ENCODE measurements at places on chromosomes 3 and 15.
A peak's percentile ranks its signal among the peaks of the same experiment; 100 is the strongest.

- no peak overlapping the region for H3K27ac ChIP-seq
- no peak for DNase-seq
- no peaks in the 10 kb centered on the region for H3K27me3 ChIP-seq
- no peaks in the 10 kb centered on the region for H3K4me1 ChIP-seq
Observed at GRCh38 chr3:74491874-74492273, 122.6 kb downstream of the CNTN3 start.

DNA sequence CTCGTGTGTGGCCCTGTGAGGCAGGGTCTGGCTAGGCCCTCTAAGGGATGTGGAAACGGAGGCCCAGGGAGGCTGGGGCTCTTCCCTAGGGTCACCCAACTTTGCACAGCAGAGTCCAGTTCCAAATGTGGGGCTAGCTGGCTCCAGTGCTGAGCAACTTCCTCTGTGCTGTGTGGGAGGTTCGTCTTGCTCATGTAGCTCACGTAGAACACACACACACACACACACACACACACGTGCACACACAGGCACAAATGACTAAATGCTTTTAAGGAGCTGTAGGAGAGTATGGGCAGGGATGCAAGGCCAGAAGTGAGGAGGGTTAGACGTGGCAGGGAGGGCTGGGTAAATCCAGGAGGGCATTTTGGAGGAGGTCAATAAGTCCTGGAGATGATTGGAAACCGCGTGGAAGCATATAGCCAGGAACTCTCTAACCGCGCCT, 213.8 kb downstream of the RPLP1 start:
- H3K4me3 ChIP-seq, result no peak overlapping the region
- peaks cover 47% of the 10 kb centered on the region for H3K4me1 ChIP-seq
- H3K36me3 ChIP-seq, result no peaks in the 10 kb centered on the region
- no peaks in the 10 kb centered on the region for H3K27me3 ChIP-seq

- peaks cover 1% of the 10 kb centered on the region for H3K27me3 ChIP-seq
- no peak for DNase-seq
- no peaks in the 10 kb centered on the region for H3K36me3 ChIP-seq
- H3K4me1 ChIP-seq, result no peaks in the 10 kb centered on the region
- H3K27ac ChIP-seq, result no peak overlapping the region
Observed at GRCh38 chr3:65619888-65620287, 418.8 kb downstream of the MAGI1 start.

DNA sequence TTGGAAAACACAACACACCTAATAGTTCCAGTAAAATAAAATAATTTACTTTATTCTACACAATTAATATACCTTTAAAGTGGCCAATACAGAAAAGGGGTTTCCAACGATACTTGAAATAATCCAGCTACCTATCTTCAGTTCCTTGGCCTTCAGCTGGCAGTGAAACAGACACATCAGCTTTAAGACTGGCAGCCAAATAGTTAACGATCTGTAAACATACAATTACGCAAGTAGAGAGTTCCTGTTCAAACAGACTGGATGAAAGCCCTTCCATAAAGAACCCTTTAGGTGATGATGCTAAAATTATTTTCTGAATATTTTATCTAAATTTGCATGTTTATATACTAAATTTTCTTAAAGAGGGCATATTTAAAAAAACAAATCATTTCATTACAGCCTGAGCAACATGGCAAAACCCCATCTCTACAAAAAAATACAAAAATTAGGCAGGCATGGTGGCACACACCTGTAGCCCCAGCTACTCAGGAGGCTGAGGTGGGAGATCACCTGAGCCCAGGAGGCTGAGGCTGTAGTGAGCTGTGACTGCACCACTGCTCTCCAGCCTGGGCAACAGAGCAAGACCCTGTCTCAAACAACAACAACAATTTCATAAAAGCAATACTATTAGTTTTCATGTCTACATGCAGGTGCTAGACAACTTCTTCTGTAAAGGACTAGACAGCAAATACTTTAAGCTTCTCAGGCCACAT, 12.9 kb downstream of the DYNC1LI1 start:
- DNase-seq, result peak; percentile 23
- H3K4me1 ChIP-seq, result peaks cover 13% of the 10 kb centered on the region
- no peak overlapping the region for H3K27ac ChIP-seq
- H3K27me3 ChIP-seq, result no peaks in the 10 kb centered on the region
- peaks cover 12% of the 10 kb centered on the region for H3K36me3 ChIP-seq
- no peak overlapping the region for H3K4me3 ChIP-seq

DNA sequence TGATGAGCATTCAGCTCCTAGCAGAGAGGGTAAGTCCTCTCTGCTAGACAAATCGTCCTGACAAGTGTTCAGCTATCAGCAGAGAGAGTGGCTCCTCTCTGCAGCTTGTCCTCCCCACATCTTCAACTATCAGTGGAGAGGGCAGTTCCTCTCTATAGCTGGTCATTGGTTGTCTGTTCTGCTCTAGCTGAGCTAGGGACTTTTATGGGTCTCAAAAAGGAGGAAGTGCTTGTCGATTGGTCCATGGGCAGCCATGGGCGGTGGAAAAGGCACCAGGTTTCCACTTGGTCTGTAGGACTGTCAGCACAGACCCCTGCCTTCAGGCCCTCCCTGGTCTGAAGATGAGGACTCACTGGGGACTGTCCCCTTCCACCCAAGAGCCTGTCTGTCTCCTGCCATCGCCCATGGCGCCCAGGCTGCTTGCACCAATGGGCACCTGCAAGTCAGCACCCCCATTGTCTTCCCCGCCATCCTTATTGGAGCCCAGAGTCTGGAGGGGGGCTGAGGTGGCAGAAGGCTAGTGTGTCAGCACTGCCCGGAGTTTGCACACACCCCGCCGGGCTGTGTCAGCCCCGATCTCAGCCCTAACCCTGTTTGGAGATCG, 264.7 kb downstream of the ZBBX start:
- DNase-seq, result no peak
- H3K27me3 ChIP-seq, result no peaks in the 10 kb centered on the region
- no peaks in the 10 kb centered on the region for H3K36me3 ChIP-seq
- H3K4me3 ChIP-seq, result no peak overlapping the region

- peaks cover 2% of the 10 kb centered on the region for H3K27me3 ChIP-seq
- no peaks in the 10 kb centered on the region for H3K4me1 ChIP-seq
- DNase-seq, result no peak
- no peaks in the 10 kb centered on the region for H3K36me3 ChIP-seq
Observed at GRCh38 chr3:157844800-157845565, 261.2 kb downstream of the SHOX2 start.

GRCh38 chr3:50602595-50603191, 8.9 kb downstream of the CISH start:
- no peak overlapping the region for H3K4me3 ChIP-seq
- H3K36me3 ChIP-seq, result peaks cover 2% of the 10 kb centered on the region
- H3K27me3 ChIP-seq, result no peaks in the 10 kb centered on the region
- H3K27ac ChIP-seq, result peak overlapping the region; percentile 92

DNA sequence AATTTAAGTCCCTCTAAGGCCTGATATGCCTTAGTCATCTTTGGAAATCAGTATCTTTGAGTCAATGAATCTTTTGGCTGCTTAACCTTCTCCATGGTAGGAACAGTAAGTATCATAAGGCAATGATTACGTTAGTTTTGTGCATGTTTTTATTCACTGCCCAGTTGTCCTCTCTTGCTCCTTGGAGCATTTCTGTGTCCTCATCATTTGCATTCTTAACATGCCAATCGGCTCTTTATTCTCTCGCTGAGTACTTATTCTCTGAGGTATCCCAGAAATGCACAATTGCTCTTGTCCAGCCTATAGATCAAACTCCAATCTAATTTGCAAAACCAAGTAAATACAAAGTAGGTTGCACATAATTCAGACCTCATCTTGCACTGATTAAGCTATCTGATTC, 405.0 kb upstream of the IL12A start:
- no peaks in the 10 kb centered on the region for H3K27me3 ChIP-seq
- H3K4me3 ChIP-seq, result no peak overlapping the region
- H3K36me3 ChIP-seq, result no peaks in the 10 kb centered on the region
- no peak for DNase-seq
- no peak overlapping the region for H3K27ac ChIP-seq
- H3K4me1 ChIP-seq, result no peaks in the 10 kb centered on the region

DNA sequence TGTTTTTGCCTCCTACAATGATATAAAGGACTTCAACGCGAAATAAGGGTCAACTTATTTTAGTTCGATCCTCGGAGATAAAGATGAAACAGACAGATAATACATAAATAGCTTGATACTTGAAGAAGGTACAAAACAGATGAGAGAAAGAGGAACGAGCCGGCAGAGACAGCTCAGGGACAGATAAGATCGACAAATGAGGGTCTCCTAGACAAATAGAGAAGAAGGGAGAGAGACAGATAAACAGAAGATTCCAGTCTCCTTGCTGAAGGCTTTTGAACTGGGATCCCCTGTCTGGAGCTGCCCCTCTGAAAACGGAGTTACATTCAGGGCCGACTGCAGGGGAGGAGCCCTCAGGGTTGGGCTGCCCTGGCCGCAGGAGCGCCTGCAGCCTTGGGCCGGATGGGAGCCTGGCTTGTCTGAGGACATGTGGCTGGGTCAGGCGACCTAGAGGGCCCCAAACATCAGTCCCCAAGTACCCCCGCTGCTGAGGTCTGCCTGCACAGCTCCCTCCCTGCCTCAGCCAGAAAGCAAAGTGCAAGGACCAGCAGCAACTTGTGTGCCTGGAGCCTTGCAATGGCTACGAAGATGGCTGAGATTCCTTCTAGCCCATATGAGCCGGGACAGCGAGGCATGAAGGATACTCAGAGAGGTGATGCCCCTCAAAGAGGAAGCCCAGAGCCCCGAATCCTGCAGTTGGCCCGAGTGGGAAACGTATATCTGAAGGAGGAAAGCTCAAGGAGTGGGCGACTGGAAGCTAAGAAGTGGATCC, 926 bp upstream of the SKOR1 start:
- H3K36me3 ChIP-seq, result no peaks in the 10 kb centered on the region
- H3K4me1 ChIP-seq, result peaks cover 35% of the 10 kb centered on the region
- peaks cover 56% of the 10 kb centered on the region for H3K27me3 ChIP-seq
- no peak for DNase-seq
- H3K4me3 ChIP-seq, result no peak overlapping the region
- H3K27ac ChIP-seq, result no peak overlapping the region

GRCh38 chr15:74958320-74958907, 1.8 kb upstream of the RPP25 start:
- H3K4me3 ChIP-seq, result peak overlapping the region; percentile 43
- no peak overlapping the region for H3K27ac ChIP-seq
- peaks cover 25% of the 10 kb centered on the region for H3K27me3 ChIP-seq

DNA sequence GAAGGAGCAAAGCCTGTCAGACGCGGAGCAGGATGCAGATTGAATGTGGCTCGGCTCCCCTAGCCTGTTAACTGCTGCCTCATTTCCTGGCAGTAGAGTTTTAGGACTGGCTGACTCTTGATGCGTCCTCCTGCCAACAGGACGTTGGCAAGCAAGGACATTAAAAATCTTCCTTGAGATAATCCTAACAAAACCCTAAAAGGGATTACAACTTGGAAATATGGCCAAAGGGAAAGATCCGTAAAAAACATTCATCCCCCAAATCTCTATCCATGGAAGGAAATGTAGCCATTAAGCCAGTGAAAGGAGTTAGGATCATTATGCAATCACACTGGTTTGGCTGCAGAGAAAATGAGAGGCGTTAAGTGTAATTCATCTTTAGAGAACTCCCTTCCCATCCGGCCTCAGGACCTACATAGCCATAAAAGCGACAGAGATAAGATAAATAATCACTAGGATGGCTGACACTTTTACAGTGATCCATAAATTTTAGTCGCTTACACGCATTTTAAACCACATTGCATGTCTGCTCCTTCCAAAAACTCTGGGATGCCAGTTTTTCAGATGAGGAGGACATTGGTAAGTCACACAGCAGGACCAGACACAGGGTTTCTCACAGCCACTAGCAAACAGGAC, 44.5 kb upstream of the C3orf80 start:
- no peaks in the 10 kb centered on the region for H3K27me3 ChIP-seq
- H3K27ac ChIP-seq, result peak overlapping the region; percentile 67
- H3K4me1 ChIP-seq, result peaks cover 31% of the 10 kb centered on the region
- H3K36me3 ChIP-seq, result no peaks in the 10 kb centered on the region
- H3K4me3 ChIP-seq, result peak overlapping the region; percentile 36

- DNase-seq, result no peak
- H3K27me3 ChIP-seq, result peaks cover 6% of the 10 kb centered on the region
- H3K4me3 ChIP-seq, result no peak overlapping the region
- no peaks in the 10 kb centered on the region for H3K36me3 ChIP-seq
- H3K27ac ChIP-seq, result no peak overlapping the region
- no peaks in the 10 kb centered on the region for H3K4me1 ChIP-seq
Observed at GRCh38 chr15:88300089-88300488, 43.5 kb upstream of the NTRK3 start.

DNA sequence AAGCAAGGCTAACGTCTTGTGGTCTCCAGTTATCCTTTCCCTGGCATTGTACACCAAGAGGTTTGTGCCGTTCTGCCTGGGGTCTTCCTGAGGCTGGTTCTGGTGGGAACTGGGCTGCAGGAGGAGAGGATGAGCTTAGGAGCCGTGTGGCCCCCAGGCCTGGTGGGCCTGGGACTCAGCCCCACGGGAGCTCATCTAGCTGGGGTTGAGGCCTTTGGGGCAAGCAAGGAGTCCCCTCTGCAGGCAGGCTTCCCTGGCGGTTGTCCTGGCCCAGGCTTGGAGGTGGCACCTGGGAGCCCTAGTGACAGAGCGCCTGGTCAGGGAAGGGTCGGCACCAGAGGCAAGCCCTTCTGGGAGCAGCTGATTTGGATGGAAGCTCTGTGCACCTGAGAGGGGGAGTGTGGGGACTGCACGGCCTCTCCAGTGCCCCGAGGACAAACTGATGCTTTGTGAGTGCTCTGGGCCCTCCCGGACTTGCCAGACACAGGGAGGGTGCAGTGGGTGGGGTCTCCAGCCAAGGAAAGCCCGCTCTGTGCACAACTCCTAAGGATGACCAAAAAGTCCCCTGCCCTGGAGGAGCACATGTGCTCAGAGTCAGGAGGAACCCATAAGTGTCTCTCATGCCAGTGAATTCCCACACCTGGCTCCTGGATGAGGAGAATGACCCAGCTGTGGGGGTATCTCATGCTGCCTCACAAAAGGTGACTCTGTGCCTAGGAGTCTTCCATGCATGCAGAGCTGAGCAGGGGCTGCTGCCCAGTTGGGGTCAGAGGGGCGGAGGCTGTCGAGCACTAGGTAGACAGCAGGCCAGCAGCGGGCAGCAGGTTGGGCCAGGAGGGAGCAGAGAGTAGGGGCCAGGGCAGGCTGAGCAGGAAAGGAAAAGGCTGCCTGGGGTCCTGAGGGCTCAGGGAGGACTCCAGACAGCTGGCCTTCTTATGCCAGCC, 2.7 kb downstream of the PAK6 start:
- H3K36me3 ChIP-seq, result no peaks in the 10 kb centered on the region
- H3K27me3 ChIP-seq, result peaks cover 5% of the 10 kb centered on the region
- H3K4me1 ChIP-seq, result peaks cover 13% of the 10 kb centered on the region
- no peak for DNase-seq
- no peak overlapping the region for H3K4me3 ChIP-seq
- no peak overlapping the region for H3K27ac ChIP-seq

Data from common myeloid progenitor, CD34-positive (primary cell).